ENCODE measurements at places on chromosomes 5 and 9.

GRCh38 chr9:114779352-114779845 lies 26.4 kb downstream of the TNFSF15 start:
- DNase-seq = no peak

DNA sequence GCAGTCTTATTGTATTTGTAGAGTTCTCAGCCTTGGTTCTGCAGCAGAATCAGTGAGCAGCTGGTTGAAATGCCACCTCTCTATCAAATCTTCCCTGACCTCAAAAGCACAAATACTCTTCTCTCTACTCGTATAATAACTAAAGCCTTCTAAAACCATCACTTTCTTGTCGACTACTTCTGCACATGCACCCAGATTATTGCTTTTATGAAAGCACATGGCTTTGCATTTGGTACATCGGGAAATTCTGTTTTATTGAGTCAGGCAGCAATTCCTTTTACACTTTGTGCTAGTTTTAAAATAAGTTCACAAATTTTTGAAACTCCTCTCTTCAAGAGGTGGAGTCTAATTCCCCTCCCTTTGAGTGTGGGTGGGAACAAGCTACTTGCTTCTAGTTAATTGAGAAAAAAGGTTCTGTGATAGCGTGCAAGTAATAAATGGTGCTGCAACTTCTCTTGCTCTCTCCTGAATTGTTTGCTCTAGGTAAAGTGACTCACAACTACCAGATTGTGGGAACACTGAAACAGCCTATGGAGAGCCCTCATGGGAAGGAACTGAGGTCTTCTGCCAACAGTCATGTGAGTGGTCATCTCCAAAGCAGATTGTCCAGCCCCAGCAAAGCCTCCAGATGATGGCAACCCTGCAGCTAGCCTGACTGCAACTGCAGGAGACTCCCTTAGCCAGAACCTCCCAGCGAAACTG lies 66.0 kb upstream of the TAF1L start:
- no peak for DNase-seq

GRCh38 chr5:169921384-169921783 lies 58.9 kb downstream of the INSYN2B start:
- DNase-seq = no peak

DNA sequence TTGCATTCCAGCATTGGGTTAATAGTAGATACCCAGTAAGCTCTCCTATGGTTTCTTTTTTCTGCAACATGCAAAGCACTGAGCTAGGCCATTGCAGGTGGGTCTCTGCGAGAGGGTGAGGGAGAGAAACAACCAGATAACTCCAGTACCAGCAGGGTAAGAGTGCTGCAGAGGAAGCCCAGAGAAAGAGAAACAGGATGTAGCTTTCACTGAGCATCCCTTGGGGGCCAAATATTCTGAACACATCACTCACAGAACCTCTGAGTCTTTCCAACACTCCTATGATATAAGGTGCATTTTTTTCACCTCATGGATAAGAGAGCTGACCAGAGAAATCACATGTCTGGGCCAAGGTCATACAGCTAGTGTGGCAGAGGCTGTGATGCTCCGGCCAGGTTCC lies 76.7 kb downstream of the TRIM32 start:
- no peak for DNase-seq

DNA sequence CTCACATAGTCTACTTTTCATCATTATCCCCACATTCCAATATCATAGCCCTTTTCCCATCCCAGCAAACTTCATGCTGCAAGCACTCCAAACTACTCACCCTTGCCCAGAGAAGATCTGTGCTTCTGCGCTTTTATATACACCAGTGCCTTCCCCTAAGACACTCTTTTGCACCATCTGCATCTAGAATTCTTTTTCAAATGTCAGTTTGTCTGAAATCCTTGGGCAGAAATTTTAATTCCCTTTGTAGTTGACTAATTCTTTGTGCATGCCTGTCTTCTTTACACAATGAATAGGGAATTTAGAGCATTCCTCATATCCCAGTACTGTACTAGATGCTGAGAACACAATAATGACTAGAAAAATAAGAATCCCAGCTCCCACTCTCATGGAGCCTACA lies 298.9 kb downstream of the KCNN2 start:
- no peak for DNase-seq

GRCh38 chr5:40491644-40492043 lies 188.1 kb upstream of the PTGER4 start:
- no peak for DNase-seq

DNA sequence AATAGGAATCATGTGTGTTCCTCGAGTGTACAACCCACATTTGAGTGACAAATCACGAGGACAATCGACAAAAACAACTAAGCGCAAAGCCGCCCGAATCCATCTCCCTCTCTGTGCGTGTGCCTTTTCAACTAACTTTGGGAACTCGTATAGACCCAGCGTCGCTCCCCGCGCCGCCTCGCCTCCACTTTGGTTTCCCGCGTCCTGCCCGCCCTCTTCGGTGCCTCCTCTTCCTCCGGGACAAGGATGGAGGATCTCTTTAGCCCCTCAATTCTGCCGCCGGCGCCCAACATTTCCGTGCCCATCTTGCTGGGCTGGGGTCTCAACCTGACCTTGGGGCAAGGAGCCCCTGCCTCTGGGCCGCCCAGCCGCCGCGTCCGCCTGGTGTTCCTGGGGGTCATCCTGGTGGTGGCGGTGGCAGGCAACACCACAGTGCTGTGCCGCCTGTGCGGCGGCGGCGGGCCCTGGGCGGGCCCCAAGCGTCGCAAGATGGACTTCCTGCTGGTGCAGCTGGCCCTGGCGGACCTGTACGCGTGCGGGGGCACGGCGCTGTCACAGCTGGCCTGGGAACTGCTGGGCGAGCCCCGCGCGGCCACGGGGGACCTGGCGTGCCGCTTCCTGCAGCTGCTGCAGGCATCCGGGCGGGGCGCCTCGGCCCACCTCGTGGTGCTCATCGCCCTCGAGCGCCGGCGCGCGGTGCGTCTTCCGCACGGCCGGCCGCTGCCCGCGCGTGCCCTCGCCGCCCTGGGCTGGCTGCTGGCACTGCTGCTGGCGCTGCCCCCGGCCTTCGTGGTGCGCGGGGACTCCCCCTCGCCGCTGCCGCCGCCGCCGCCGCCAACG lies at the start of gene GPR150:
GPR150 (plus strand) TSS at position 58 of the 840 bp plus-strand sequence; CDS start at position 247, 189 bp downstream.
- peak; percentile 59 for DNase-seq

DNA sequence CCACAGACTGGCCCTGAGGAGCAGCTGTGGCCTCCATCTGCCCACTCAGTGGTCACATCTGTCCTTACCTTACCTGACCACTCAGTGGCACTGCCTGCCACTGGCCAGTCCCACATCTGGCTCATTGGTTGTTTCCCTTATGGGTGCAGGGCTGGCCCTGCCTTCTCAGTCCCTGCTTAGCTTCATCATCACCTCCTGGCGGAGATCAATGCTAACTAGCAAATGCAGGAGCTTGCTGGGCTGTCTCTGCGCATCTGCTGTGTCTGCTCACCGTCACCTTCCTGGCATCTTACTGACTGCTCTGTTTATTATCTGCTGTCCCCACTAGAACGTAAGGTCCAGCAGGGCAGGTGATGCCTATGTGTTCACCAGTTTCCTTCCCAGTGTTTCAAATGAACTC lies 356.9 kb downstream of the SEMA5A start:
- no peak for DNase-seq

DNA sequence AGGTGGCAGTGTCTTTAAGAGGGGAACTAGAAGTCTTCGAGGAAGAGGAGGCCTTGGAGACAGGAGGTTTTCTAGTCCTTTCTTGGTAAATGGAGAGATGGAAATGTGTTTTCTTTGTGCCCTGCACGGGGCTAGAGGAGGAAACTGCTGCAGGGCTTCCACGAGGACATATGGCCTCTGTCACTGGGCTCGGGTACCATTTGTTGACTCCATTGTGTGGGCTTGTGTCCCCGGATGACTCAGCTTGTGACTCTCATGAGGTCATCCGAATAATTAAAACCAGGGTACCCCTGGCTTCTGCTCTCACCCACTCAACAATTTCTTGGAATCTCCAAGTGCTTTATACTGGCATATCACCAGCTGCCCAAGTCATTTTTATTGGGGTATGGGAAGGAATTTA lies 261.7 kb downstream of the KIF4B start:
- DNase-seq = no peak

DNA sequence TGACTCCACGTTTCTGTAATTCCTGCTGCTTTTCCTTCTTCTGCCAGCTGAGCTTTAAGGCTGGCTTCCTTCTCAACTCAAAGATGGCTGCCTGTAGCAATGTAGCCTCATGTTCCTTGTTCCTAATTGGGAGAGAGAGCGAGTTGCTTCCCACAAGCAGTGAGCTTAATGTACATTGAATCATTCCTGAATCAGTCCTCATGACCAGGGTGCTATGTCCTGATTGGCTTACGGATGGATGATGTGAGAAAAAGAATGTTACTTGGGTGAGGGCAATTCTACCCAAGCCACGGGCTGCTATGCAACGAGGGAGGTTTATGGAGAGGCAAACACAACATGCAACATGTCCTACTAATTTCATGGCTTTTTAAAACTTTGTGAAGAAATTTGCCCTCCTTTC lies 356.2 kb downstream of the RASEF start:
- DNase-seq = no peak

GRCh38 chr5:113806250-113806649 lies 292.8 kb downstream of the YTHDC2 start:
- DNase-seq = no peak

DNA sequence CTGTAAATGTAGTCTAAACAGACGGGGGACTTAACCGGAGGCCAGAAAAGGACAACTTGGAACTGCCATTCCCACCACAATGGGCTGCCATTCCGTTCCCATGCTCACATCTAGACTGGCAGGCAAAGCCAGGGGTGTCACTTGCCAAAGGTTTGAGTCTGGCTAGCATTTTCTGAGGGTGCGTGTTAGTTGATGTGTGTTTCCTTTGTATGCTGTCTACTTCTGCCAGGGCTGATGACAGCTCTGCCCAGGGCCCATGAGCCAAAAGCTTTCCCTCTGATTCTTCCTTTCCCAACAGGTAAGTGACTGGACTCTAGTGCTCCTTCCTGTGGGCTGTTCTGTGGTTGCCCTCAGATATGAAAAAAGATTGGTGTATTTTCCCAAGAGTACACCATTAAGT lies 68.0 kb downstream of the ZNF608 start:
- no peak for DNase-seq

- no peak for DNase-seq
These were observed 84.6 kb downstream of the PAPPA start for GRCh38 chr9:116238225-116238624.

GRCh38 chr5:133487093-133487492 lies 125.2 kb downstream of the FSTL4 start:
- DNase-seq = no peak

GRCh38 chr9:126113756-126114408 lies 212.7 kb upstream of the MVB12B start:
- DNase-seq = no peak

GRCh38 chr9:97766610-97767009 lies 69.5 kb upstream of the XPA start:
- no peak for DNase-seq

DNA sequence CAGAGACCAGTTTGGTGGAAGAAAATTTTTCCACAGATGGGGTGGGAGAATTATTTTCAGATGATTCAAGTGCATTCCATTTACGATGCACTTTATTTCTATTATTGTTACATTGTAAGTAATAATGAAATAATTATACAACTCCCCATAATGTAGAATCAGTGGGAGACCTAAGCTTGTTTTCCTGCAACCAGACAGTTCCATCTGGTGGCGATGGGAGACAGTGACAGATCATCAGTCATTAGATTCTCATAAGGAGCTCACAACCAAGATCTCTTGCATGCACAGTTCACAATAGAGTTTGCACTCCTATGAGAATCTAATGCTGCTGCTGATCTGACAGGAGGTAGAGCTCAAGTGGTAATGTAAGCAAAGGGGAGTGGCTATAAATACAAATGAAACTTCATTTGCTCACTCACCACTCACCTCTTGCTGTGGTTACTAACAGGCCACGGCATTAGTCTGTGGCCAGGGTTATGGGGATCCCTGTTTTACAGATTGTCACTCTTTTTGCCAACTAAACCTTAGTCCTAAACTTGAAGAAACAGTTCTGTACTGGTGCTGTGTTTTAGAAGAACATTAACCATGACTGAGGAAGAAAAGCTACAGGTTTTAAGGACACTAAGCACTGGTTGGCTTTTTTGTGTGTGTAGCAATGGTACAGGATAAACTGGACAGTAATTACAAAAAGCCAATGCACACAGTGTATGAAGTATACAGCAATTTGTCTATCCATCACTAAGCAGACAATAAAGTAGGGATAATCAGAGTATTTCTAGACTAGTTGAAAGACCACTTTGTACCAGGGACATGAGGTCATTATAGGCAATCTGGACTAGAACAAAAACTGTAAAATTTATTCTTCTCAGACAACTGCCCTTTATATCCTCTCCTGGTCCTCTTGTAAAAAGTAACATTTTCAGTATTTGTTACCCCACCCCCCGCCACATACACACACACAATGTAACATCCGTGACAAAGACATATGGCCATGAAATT lies 9.9 kb downstream of the TMEM232 start:
- DNase-seq = no peak

DNA sequence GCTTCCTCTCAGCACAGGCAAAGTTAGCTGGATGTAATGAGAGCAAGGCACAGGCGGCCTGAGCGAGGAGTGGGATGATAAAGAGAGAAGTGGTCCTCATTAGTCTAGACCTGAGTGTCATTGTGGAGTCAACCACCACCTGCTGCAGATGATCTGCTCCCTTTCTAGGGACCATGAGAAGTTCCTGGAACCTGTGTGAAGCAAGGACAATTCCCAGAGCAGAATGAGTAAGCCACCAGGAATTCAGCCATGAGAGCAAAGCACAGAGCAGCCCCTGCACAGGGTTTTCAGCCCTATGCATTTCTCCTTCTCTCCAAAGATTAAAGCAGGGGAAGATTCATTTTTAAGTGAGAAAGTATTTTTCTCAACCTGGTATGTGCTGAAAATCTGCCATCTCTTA lies 146.8 kb upstream of the SPEF2 start:
- DNase-seq = no peak

DNA sequence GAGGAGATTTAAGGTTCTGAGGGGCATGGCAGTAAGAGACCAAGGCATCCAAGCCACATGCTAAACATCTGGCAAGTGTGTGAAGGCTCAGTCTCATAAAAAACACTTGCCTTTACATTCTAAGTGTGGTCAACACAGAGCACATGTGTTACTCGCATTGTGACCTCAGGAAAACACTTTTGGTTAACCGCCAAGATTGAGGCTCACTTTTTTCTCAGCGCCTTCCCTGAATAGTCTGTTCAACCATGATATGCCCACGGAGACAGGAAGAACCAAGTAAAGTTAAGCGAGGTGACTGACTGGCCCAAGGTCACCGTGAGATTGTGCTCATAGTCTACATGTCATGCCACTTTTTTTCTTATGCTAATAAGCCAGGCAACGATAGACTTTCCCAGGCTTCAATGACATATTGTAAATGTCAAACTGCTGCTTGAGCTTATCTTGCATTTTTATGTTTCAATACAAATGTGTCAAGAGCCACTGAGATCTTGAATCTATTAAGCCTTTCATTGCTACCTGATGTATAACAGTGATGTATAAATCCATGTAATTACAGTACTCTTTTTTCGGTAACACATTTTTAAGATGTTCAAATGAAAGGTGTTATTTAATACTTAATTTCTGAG lies 21.1 kb upstream of the IL9 start:
- no peak for DNase-seq
